GM13976 (cell line): ENCODE measurements at places on chromosomes 16 and 17.
A peak's percentile ranks its signal among the peaks of the same experiment; 100 is the strongest.

GRCh38 chr17:11144358-11145233 is 96.4 kb upstream of the SHISA6 start:
- DNase-seq, result no peak

DNA sequence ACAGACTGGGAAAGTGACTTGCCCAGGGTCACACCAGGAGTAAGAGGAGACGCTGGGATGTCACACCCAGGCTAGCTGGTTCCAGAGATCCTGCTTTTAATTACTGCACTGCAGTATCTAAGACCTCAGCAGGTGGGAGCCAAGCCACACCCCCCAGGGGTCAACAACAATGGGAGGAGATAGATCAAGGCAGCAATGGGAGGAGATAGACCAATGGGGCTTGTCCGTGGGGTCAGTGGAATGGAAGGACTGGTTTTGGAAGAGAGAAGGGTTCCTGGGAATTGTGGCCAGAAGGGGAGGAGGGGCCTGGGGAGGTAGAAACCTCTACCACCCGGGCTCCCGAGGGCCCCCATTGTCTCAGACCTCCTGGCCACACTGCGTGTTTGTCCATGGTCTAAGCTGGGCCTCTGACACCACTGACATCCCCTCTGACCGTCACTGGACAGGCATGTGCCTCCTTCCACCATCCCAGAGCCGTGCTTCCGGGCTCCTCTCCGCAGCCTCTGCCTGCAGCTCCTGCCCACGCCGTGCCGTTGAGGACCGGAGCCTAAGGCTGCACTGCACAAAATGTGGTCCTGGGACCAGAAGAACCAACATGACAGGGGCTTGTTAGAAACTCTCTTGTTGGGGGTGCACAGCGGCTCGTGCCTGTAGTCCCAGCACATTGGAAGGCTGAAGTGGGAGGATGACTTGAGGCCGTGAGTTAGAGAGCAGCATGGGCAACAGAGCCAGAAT is 69.8 kb upstream of the RPH3AL start:
- no peak for DNase-seq

DNA sequence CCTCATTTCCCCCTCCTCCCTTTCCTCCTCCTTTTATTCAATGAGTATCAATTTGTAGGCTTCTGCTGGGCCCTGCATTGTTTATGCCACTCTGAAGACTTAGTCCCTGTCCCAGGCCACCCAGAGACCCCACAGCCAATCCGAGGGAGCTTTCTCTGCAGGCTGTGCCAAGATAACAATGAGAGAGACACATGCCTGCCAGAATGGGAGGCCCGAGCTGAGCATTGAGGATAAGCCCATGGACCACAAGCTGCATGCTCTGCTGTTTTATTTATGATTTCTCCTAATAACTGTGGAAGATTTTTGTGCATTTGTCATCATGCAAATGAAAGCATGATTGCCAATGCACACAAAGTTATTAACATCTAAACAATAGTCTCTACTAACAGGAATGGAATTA is 3.0 kb downstream of the RCVRN start:
- no peak for DNase-seq

- no peak for DNase-seq
Observed at GRCh38 chr16:62105244-62105643, 69.0 kb upstream of the CDH8 start.

GRCh38 chr17:71019699-71020098 is 850.4 kb downstream of the KCNJ2 start:
- DNase-seq, result no peak

- DNase-seq, result no peak
Observed at GRCh38 chr17:68878226-68878885, 76.8 kb downstream of the ABCA8 start.

GRCh38 chr17:44307387-44308186 is 814 bp upstream of the RUNDC3A start:
- DNase-seq, result peak; percentile 47

- DNase-seq, result no peak
Observed at GRCh38 chr17:33126086-33126485, 134.4 kb downstream of the SPACA3 start.

DNA sequence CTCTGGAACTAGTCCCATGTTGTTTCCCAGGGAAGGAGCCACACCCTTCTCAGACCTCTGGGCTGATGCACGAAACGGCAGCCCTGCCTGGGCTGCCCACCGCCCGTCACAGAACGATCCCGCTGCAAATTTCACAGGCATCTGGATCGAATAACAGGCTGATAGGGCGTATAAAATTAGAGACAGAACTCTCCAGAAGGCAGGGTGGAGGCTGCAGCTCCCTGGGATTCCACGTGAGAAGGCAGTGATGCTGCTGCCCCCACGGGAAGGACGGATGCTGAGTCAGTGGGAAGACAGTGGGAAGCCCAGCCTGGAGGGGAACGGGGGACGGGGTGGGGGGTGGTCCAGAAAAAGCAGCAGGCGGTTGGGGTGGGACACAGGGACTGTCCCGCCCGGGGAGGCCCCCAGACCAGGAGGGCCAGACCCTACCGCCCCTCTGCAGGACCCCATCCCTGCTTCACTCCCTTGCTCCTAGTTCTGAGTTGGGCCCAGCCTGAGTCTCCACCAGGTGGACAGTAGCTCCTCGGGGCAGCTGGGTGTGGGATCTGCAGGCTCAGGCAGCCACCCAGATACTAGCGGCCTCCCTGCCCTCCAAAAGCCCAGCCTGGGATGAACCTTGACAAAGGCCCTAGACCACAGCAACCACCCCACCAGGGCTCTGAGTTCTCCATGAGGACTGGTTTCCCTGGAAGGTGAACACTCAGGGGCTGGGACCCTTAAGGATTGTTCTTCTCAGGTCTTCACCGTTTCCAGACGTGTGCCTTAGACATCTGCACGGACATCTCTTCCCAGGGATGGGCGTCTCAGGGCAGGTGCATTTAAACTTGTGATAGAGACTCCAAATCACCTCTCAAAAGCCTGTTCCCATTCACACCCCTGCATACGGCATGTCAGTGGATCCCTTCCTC is 117.8 kb downstream of the METRNL start:
- no peak for DNase-seq

DNA sequence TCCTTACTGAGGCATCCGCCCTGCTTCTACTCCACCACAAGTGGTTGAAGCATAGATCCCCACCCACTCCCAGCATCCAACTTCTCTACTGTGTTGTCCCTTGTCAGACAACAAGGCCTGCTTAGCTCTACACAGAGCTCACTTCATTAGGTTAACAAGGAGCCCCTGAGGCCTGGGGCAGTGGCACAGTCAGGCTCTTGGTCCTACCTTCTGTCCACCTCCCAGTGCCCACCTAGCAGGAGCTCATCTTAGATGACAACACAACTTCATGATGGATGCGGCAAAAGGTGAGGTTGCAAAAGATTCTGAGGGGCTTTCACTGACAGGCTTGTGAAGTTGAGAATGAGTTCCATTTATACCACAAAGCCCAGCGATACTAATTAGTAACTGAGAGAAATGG is 432.0 kb upstream of the CDH5 start:
- no peak for DNase-seq

- no peak for DNase-seq
Observed at GRCh38 chr17:59330053-59330942, 1.2 kb upstream of the YPEL2 start.

GRCh38 chr17:55575058-55575636 is 63.9 kb upstream of the SMIM36 start:
- no peak for DNase-seq

- no peak for DNase-seq
Observed at GRCh38 chr16:86949116-86949515, 368.1 kb downstream of the C16orf95 start.

DNA sequence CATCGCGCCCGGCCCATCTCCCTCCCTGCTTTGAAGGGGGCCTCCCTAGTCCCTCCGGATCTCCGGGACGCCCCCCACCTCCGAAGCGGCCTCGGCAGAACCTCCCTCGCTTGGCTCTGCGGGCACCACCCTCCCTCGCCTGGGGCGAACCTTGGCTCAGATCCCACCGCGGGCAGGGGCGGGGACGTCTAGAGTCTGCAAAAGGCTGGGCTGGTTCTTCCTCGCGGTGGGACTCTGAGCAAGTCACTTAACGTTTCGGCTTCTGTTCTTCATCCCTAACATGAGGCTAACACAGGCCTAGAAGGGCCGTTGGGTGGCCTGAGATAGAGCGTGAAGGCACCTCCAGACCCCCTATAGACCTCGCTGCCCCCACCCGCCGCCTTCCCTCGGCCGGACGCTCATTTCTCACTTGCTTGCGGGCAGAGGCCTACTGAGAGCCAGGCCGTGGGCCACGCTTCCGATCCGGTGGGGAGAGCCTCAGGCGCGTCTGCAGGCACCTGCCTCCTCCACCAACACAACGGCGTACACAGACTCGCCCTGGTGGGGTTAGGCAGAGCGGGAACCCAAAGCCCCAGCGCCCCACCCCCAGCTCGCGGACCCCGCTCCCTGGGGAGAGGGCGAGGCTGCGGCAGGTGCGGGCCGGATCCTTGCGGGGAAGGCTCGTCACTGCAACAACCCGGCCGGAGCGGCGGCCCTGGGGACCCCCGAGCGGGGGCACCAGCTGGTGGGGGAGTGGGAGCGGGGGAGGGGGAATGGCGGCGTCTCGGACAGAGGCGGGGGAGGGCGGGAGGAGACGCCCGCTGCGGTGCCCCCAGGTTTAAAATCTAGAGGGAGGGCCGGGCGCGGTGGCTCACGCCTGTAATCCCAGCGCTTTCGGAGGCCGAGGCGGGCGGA is 5.4 kb downstream of the MYO1C start:
- peak; percentile 77 for DNase-seq

DNA sequence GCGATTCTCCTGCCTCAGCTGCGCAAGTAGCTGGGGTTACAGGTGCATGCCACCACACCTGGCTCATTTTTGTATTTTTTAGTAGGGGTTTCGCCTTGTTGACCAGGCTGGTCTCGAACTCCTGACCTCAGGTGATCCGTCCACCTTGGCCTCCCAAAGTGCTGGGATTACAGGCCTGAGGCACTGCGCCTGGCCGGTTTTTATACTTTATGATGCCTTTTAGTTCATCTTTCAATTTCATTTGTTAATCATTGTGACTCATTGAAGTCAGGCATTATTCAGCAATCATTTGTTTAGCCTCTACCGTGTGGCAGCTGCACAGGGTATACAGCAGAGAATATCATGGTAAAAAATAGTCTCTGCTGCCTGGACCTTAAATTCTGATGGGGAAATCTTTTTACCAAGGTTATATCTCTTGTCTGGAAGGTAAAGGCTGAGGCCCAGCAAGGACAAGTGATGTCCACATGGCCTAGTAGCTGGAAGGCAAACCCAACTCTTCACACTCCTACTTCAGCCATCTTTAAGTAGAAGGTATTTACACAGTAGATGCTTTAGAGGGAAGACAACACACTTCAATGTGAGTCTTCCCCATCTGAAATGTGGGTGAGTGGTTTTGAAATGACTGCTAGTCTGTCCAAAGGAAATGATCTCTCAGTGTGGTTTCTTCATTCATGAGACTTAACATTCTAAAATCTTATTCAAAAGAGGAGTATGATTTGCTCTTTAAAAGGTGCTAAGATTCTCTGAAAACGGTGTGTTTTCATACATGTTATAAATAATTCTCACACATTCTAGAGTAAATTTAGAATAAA is 2.4 kb downstream of the PRPSAP2 start:
- peak; percentile 84 for DNase-seq
